Esophagus squamous epithelium (tissue), 5 donors: ENCODE measurements at places on chromosomes 6 and 20.

GRCh38 chr6:52231406-52232127, 12.7 kb downstream of the IL17F start:
- no peak for DNase-seq

DNA sequence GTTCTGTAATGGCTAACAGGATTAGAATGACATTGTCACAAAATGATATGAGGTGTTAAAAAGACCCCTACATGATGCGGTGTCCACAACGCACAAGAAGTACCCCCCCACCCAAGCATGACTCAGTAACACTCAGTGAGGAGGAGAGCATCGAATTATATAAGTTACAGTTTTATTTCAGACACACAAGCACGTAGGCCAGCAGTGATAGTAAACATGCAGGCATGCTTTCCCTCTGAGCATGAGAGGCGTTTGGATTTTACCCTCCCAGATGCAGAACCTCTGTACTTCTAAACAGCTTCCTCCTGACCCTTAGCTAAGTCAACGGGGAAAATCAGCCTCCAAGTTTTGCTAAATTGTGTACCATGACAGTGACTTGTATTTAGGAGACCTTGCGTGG, 23.9 kb downstream of the GNAS start:
- DNase-seq: no peak

- no peak for DNase-seq
Observed at GRCh38 chr6:7546020-7546369, 4.5 kb downstream of the DSP start.

- DNase-seq: no peak
Observed at GRCh38 chr6:22067122-22067521, 229.7 kb downstream of the PRL start.

GRCh38 chr6:4374216-4374615, 238.8 kb upstream of the ECI2 start:
- DNase-seq: no peak

DNA sequence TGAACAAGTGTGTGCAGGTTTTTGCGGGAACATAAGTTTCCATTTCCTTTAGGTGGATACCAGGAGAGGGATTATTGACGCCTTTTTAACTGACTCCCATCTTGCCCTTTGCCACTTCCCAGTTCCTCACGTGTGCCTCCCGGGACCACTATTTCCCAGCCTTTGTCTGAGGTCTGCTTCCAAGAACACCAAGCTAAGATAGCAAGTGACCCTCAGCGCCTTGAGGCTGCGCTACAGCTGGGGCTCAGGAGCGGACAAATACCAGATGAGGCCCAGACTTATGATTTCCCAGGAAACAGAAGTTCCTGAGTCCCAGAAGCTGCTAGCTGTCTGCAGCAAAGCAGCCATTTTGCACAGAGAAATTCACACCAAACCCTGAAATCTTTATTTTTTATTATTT, 216.7 kb downstream of the SYNDIG1 start:
- DNase-seq: no peak

- DNase-seq: no peak
Observed at GRCh38 chr6:150685860-150686259, 86.2 kb downstream of the PLEKHG1 start.

DNA sequence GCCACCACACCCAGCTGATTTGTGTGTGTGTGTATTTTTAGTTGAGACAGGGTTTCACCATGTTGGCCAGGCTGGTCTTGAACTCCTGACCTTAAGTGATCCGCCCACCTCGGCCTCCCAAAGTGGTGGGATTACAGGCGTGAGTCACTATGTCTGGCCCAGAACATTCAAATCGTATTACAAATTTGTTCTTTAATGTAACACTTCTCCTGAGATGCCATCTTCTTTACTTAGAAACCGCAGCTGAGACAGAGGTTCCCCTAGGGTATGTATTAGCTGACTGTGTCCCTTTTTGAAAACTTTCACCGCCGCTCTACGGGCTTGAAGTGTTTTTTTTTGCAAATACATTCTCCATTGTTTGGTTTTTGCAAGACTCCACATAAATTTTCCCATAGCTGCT, 62.6 kb downstream of the TOX2 start:
- DNase-seq: no peak

GRCh38 chr20:3890398-3890751, 1.2 kb downstream of the PANK2 start:
- no peak for DNase-seq

GRCh38 chr6:50549475-50549874, 163.9 kb upstream of the TFAP2D start:
- no peak for DNase-seq

GRCh38 chr6:113120224-113120581, 736.9 kb upstream of the MARCKS start:
- DNase-seq: no peak

- no peak for DNase-seq
Observed at GRCh38 chr6:79048611-79049010, 29.4 kb downstream of the PHIP start.

GRCh38 chr20:53080969-53081871, 109.1 kb downstream of the TSHZ2 start:
- DNase-seq: no peak

- DNase-seq: no peak
Observed at GRCh38 chr6:30570740-30571074, 535 bp upstream of the ABCF1 start.

GRCh38 chr6:4412488-4412887, 277.1 kb upstream of the ECI2 start:
- no peak for DNase-seq

DNA sequence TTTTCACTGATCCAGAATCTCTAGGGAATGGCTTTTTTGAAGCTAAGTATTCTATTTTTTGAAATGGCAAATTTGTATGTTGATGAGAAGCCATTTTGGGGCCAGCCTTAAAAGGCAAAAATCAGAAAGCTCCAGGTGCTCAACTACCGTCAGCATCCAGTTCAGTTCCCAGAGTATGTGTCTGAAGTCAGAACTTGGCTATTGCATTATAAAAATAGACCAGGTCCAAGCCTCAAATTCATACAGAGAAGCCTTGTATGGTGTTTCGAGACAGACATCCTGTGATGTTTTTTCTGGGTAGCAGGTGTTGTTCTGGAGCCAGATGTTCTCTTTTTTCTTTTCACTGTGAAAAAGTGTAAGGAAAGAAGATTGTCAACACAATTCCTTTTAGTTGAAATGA, 68.2 kb downstream of the CCN2 start:
- DNase-seq: no peak

GRCh38 chr20:8523684-8524083, 391.6 kb downstream of the PLCB1 start:
- DNase-seq: no peak

DNA sequence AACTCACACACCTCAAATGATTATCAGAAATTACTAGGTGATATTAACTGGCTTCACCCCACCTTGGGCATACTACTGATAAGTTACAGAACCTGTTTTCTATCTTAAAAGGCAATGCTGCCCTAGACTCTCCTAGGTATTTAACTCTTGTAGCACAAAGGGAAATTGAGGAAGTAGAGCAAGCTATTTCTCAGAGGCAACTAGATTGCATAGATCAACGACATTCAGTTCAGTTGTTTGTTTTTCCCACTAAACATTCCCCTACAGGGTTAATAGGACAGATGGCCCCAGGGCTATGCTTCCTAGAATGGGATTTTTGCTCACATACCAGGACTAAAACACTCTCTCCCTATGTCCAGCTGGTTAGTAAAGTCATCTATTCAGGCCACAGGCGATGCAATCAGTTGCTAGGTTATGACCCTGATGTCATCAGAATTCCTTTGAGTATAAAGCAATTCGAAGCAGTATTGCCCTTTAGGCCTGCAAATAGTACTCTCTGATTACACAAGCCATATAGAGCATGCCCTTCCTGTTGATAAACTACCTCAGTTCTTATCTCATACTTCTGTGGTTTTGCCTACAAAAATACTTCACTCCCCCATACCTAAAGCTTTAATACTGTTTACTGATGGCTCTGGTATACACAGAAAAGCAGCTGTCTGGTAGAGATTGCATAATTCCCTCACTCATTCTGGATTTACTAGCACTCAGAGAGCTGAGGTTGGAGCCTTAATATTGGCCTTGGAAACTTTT, 67.4 kb upstream of the ASCC3 start:
- no peak for DNase-seq

GRCh38 chr6:14380901-14381828, 263.6 kb downstream of the CD83 start:
- no peak for DNase-seq

GRCh38 chr6:91167846-91168245, 581.0 kb upstream of the MAP3K7 start:
- DNase-seq: no peak

DNA sequence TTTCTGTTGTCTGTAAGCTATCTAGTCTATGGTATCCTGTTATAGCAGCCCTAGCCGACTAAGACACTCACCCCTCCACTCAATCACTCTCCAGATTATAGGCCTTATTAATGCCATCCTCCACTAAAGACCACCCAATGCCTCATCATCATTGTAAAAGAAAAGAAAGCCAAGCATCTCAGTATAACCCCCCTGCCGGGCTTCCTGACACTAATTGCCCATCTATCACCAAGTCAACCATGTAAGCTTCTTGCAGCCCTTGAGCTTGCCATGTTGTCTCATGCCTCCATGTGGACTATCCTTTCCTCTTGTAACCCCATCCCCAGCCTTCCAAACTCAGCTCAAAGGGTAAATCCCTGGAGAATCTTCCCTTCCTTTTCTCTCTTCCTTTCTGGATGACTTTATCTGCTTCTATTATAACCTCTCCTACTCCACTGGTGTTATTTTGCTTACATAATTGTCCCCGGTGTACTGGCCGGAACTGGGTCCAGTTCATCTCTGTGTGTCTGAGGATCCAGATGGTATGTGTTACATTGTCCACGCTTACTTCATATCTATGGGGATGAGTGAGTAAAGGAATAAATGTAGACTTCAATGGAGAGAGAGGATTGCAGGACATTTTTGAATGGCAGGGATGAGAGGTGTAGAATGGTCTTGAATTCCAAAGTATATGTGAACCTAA, 202.9 kb upstream of the SOX4 start:
- no peak for DNase-seq

GRCh38 chr6:106103728-106104109, 17.6 kb downstream of the PRDM1 start:
- DNase-seq: no peak

- DNase-seq: no peak
Observed at GRCh38 chr20:58839474-58839874, 11.2 kb downstream of the GNAS-AS1 start.

DNA sequence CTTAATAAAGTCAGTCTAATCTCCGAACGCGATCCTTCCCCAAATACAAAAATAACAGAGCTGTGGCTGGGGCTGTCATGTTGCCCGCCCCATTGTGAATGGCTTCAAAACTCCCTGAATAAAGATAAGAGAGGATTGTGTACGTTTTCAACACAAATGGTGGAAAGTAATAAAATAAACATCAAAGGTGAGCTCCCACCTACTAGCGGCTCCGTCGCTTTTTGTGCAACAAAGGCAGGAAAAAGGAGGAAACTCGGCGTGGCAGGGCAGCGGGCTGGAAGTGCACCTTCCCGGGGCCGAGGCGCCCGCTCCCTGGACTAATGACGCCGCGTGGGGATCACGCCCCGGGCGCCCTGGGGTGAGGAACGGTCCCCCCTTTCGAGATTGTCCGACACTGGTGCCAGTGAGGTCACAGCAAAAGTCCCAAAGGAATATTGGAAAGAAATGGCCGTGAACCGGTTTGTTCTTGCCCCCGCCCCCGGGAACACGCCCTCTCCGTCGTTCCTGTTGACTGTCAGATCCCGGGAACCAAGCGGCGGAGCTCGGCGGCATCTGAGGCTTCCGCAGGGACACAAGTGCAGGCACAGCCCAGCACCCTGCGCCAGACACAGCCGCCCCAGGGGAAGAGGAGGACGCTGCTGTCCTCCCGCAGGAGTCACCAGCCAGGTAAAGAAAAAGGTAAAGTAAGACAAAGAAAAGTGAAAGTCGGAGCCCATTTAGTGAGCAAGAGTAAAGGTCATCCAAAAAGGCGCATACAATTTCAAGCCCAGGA, 1.1 kb upstream of the FOXQ1 start:
- DNase-seq: no peak

DNA sequence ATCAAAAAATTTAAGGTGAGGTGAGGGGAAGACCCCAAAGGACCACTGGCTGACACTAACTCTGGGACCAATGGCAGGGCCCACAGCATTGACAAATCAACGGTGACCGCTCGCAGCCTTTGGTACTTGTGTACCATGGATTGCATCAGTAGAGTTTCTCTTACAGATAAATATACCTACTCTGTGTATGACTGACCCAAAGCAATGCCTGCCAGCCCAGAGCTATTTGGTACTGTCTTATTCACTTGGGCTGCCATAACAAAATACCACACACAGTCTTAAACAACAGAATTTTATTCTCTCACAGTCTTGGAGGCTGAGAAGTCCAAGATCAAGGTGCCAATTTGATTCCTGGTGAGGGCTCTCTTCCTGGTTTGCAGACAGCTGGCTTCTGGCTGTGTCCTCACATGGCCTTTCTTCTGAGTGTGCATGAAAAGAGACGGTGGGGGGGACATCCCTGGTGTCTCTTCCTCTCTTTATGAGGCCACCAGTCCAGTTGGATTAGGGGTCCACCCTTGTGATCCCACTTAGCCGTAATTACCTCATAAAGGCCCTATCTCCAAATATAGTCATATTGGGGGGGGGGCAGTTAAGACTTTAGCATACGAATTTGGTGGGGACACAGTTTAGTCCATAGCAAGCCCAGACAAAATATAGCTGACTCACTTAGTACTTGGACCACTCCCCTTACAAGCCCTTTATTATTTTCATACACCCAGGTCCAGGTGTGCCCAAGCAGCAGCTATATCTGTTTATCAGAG, 336.3 kb downstream of the CD83 start:
- no peak for DNase-seq

DNA sequence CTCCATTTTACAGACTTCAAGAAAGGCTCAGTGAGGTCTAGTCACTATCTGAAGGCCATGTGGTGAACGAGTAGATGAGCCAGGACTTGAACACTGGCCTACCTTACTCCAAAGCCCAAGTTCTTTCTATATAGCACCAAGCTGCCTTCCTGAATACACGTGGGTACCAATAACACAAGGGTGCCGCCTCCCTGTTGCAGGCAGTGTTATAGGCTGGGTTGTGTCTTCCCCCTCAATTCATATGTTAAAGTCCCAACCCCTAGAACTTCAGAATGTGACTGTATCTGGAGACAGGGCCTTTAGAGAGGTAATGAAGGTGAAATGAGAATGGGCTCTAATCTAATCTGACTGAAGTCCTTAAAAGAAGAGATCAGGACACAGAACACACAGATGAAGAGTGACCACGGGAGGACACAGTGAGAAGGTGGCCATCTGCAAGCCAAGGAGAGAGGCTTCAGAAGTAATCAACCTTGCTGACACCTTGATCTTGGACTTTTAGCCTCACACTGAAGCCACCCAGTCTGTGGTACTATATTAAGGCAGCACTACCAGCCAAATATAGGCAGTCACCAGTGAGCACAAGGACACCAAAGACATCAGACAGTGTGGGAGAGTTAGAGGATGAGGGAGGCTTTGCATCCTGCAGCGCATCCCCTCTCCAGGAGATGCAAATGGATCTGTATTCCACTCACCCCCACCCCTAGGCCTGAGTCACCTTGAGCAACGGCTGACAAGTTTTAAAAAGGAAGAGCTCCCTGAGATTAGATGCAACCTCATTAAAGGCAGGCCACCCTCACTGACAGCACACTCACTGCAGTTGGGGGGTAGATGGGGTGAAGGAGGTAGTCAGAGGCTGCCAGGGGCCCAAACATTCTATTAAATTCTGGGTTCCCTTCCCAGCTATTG, 40.9 kb upstream of the LYRM2 start:
- no peak for DNase-seq

GRCh38 chr6:25296217-25296905, 17.2 kb downstream of the CARMIL1 start:
- no peak for DNase-seq

- DNase-seq: no peak
Observed at GRCh38 chr20:19440660-19441527, 228.5 kb downstream of the SLC24A3 start.
